ENCODE measurements at places on chromosomes 1 and 21. TPM values are rescaled to one million over a fixed set of nuclear protein-coding genes. Genes with fewer than 3 reads are reported as not detected.

Gene XKR8
- 7.4 TPM for total RNA-seq

Gene VAMP4
- 8.1 TPM for total RNA-seq

Gene MEX3A
- total RNA-seq = 1.2 TPM

Gene DISC1
- 12.3 TPM for total RNA-seq

Gene C1orf226
- 2.7 TPM for total RNA-seq

Gene FCRL1
- total RNA-seq = 0.49 TPM

Gene ELF3
- total RNA-seq = 287 TPM

Gene OR2AK2
- total RNA-seq = not detected

Gene HAO2
- not detected for total RNA-seq

Gene RORC
- 8.1 TPM for total RNA-seq

Gene PLA2G2C
- not detected for total RNA-seq

Gene ZNF648
- not detected for total RNA-seq

Gene RGS13
- total RNA-seq = 0.98 TPM

Gene IGSF9
- total RNA-seq = 5.6 TPM

Gene CELA3A
- not detected for total RNA-seq

Gene LCE1A
- not detected for total RNA-seq

Gene ADCY10
- not detected for total RNA-seq

Gene SPRR4
- total RNA-seq = not detected

Gene DMRTA2
- not detected for total RNA-seq

Gene MEGF6
- 37.6 TPM for total RNA-seq

Gene SIPA1L2
- 48.9 TPM for total RNA-seq

Gene MAD2L2
- 30.0 TPM for total RNA-seq

Gene PPIE
- 32.4 TPM for total RNA-seq

Gene CLDN17
- 2.2 TPM for total RNA-seq

Gene SH2D1B
- not detected for total RNA-seq

Gene ALX3
- not detected for total RNA-seq

Gene PCP4L1
- total RNA-seq = 3.7 TPM

Gene KCNA10
- not detected for total RNA-seq

Gene CTSK
- total RNA-seq = 67.3 TPM

Gene TMEM63A
- total RNA-seq = 38.1 TPM

Gene PRAMEF4
- total RNA-seq = not detected

Gene KRTAP12-2
- not detected for total RNA-seq

Gene CNTN2
- 7.4 TPM for total RNA-seq

Gene OR14A2
- not detected for total RNA-seq

Gene CADM3
- total RNA-seq = 23.8 TPM

Gene ABCA4
- total RNA-seq = 0.49 TPM

Gene EDARADD
- 1.2 TPM for total RNA-seq

Gene FCER1G
- total RNA-seq = 64.8 TPM

Gene CYB5RL
- total RNA-seq = 3.7 TPM

Gene KIF14
- total RNA-seq = 0.74 TPM

Gene LRRC7
- total RNA-seq = not detected

Gene FCRL5
- total RNA-seq = 0.49 TPM

Gene SPRR2A
- total RNA-seq = 74.6 TPM

Gene EYA3
- 16.0 TPM for total RNA-seq

Gene NME7
- 23.6 TPM for total RNA-seq

Gene C2CD4D
- total RNA-seq = not detected

Gene C1QC
- total RNA-seq = 128 TPM

Gene FCRL3
- not detected for total RNA-seq
